T-helper 9 cell (primary cell): ENCODE measurements at places on chromosomes 7 and 10.

DNA sequence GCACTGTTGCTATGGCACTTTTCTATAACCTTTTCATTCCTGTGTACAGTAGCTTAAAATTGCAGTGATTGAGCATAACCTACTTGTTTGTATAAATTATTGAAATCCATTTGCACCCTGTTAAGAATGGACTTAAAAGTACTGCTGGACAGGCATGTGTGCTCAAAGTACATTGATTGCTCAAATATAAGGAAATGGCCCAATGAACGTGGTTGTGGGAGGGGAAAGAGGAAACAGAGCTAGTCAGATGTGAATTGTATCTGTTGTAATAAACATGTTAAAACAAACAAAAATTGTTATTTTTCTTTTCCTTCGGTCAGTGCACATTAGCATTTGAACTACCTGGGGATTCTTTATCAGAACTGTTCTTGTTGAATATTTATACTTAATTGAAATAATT is 57.1 kb upstream of the BAMBI start:
- DNase-seq, result no peak

- DNase-seq, result no peak
Measured at GRCh38 chr7:127993317-127993716, 37.9 kb downstream of the LRRC4 start.

DNA sequence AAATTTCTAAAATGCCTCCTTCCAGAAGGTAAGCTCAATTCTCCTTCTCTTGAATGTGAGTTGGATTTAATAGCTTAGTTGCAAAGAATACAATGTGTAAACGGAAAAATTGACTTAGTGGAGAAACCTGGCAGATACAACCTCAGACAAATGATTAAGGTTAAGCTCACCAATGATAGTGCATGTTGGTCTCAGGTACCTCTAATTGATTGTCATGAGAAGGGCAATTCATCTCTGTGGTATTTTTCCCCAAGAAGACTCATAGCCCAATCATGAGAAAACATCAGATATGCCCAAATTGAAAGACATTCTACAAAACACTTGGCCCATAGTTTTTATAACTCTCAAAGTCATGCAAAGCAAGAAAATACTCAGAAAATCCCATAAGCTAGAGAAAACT is 36.2 kb upstream of the TMEM106B start:
- no peak for DNase-seq

- no peak for DNase-seq
Measured at GRCh38 chr10:79285315-79286197, 61.7 kb upstream of the PPIF start.

GRCh38 chr10:101053516-101053915 is 8.3 kb upstream of the KAZALD1 start:
- no peak for DNase-seq

GRCh38 chr10:130429809-130430208 is 293.6 kb downstream of the GLRX3 start:
- no peak for DNase-seq

DNA sequence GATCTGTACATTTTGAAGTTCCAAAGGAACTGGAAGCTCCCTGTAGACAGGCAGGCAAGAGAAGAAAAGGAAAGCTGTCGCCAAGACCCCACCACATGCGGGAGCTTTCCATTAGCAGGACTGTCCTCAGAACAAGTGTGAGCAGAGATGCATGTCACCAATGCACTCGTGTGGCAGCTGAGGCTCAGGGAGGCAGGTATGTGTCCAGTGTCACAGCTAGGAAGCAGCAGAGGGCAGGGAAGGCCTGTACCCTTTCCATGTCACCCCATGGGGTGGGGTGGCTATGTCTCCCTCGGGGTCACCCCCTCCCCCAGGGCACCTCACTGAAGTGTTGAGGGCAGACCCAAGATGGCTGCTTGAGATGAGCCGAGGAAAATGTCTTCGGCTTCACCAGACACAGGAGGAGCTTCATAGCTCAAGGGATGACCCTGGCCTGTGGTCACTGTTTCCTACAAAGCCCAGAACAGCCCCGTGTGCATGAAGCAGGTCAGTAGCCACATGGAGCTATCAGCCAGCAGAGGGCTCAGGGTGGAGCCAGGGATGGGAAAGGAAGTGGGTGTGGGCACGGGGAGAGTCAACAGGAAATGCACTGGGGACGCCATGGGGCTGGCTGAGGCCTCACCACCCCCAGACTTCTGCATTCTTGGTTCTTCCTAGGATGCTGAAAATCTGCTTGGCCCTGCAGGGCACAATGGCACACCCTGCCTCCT is 96.6 kb downstream of the FAM53B start:
- DNase-seq, result peak; percentile 59

DNA sequence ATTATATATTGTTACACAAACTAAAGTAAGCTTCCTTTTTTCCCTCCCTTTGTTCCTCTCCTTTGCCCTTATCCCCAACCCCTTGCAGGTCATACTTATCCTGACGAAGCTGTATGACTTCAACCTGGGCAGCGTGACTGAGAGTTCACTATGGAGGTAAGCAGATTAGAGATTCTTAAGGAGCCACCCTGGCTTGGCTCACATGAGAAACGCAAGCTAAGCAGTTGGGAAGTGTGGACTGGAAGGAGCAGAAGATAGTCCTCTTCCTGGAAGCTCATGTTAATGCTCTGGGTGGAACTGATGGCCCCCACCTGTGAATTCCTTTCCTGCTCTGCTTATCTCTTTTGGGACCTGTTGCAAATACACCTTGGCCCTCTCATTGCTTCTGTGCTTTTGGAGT is 201.6 kb downstream of the SORCS3 start:
- no peak for DNase-seq

DNA sequence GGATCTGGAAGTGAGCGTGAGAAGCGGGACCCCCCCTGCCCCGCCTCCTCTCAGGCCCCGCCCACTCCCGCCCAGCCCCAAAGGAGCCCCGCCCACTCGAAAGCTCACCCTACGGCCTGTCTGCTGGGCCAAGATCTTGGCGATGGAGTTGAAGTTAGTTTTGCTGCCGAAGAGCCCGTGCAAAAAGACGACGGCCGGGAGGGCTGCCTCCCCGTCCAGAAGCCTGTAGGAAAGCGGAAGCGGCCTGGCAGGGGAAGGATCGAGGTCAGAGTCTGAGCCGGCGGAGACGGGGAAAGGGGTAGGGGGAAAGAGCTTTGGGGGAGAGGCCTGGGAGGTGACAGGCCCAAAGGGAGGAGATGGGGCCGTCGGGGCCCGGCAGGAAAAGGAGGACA is 386 bp downstream of the ABHD11 start:
- DNase-seq, result peak; percentile 75

GRCh38 chr10:11515596-11516430 is 95.6 kb downstream of the USP6NL start:
- peak; percentile 12 for DNase-seq
